ENCODE measurements at places on chromosomes 13 and 19.

- DNase-seq = no peak
Measured at GRCh38 chr19:6482343-6482686, 728 bp upstream of the DENND1C start.

GRCh38 chr13:35796623-35797022 lies 320.1 kb upstream of the MAB21L1 start:
- no peak for DNase-seq

- DNase-seq = no peak
Measured at GRCh38 chr19:32416749-32417456, 11.3 kb downstream of the DPY19L3 start.

DNA sequence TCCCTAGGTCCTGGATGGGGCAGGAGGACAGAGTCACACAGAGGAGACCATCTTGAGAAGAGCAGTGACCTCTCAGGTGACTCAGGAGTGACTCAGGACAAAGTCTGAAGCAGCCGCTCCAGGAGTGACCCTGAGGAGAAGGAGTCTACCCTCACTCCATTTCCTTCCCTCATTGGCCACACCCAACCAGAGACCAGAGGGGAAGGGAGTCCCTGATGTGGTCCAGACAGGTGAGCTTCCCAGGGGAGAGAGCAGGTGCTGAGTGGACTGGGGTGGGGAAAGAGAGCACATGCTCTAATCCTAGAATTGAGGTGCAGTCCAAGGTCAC lies 75.5 kb upstream of the MEDAG start:
- no peak for DNase-seq

DNA sequence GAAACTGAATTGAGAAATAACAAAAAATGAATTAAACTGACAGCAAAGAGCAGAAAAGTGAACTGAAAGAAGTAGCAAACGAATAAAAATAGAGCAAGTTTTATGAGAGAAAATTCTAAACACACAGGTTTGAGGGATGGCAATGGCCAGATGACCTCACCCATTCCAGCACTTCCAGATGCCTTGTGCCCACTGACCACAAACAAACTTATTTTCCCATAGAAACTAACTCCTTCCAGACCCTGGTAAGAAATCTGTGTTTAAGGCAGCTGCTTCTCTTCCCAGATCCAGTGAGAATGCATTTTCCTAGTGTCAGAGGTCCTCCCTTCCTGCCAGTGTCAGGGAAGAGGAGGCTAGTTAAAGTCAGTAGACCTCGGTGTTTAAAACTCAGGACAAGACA lies 51.7 kb downstream of the RXFP2 start:
- DNase-seq = no peak

DNA sequence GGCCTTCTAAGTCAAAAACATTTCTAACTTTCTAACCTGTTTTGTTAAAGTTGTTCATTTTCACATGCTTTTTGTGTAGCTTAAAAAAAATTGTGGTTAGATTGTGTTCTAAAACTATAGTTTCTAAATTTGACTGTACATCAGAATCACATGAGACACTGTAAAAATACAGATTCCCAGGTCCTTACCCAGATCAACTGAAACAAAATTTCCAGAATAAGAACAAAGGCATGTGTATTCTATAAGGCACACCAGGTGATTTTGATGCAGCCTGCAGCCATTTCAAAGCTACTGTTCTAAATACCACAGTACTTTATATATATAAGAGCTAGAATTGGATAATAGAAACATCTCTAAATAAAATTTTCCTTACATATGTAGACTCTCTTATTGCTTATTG lies 29.1 kb downstream of the INTS6 start:
- DNase-seq = no peak

DNA sequence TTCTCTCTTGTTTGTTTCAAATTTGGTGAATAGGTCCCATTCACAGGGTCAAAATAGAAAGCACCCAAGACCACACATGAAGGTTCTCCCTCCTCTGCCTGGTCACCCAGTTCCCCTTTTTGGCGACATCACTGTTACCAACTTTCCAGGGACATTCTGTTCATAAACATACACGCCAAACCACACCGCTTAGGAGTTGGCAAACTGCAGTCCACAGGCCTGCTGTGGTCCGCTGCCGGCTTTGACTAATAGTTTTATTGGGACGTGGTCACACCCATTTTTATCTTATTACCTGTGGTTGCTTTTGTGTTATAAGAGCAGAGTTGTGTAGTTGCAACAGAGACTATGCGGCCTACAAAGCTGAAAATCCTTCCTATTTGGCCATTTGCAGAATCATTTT lies 24.2 kb downstream of the UHRF1 start:
- DNase-seq = no peak

DNA sequence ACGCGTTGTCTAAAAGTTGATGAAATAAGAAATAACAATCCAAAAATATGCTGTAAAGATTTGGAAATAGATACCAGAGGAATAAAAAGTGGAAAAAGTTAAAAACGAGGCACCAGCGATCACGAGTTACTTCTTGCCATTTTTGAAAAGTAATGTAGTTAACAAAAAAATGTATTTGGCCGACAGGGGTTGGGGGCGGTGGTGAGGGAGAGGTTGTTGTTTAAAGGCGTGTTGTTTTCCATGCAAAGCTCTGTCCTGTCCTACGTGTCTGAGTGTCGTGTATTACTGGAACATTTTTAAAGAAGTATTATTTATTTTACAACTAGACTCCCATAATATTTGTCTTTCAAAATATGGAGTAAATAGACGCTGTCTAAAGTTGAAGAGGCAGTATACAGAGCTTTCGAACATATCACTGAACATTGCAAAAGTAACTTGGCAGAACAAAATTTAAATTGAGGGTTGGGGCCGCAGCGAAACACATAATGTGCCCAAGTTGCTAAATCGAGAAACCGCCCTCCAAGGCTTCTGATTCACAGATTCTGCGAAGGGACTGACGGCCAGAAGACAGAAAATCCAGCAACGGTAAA lies 823 bp downstream of the FBXO17 start:
- DNase-seq = no peak

DNA sequence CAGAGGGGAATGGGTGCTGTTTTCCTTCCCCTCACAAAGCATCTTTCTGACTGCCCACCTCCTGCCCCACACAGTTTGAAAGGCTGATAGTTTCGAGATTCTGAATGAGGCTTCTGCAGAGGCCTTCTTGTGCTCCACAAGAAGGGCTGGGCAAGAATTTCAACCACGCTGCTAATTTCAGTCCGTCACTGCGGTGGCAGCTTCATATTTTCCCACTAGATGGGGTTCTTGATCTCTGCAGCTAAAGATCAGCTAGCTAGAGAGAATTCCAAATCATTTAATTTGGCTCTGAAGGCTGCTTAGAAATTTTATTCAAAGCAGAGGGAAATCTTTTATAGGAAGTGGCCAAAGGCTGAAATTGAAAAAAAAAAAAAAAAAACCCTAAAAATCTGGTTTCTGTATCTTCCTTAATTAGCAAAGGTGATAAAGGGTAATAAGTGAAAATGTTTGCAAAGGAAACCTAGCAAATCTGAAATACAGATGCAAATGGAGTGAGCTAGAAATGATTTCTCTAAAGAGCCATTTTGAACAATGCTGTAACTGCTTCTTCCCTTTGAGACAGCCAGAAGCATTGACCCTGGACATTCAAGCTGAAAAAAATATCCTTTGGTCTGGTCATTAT lies 38.0 kb upstream of the C13orf42 start:
- no peak for DNase-seq
